ENCODE measurements at places on chromosomes 12 and 14.

DNA sequence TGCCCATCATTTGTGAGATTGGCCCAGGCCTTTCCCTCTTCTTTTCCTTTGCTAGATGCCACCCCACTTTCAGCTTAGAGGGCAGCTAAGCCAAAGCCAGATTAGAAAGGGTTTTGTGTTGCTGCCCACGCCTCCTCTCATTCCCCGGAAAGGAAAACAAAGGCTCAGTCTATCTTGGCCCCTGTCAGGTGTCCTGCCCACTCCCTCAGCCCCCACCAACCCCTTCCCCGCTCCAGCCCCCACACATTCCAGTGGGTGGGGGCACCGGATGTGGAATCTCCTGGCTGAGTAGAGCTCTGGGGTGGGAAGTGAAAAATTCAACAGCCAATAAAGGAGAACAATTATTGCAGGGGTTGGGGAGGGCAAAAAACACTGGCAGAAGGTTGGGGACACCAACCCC, 2.2 kb downstream of the BLOC1S1 start:
- no peak for DNase-seq

DNA sequence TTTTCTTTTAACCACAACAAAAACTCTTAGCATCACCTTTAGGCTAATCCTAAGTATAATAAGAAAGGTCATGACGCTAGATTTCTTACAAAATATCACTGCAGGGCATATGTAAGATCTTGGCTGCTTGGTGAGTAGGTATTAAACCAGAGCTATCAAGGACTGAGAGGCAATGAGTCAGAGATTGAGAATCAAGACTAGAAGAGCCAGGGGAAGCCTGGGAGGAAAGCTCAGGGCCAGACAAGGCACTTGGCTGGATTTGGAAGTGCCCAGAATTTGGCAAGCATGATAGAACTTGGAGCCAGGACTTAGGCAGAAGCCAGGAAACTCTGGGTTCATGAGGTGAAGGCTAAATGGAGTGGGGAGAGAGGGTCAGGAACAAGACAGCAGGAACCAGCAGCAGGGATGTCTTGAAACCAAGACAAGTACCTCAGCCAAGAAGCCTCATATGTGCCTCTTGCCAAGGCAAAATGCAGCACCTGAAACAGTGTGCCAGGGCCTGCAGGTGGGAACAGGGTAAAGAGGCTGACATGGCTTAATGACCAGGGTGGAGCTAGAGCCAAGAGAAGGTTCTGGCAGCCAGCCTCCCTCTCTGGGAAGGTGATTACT, 49.9 kb downstream of the PTHLH start:
- no peak for DNase-seq

GRCh38 chr12:26854031-26854390, 21.0 kb upstream of the ITPR2 start:
- DNase-seq: no peak

- DNase-seq: peak; percentile 97
Measured at GRCh38 chr12:120361506-120362208, 7.3 kb downstream of the MSI1 start.

- no peak for DNase-seq
Measured at GRCh38 chr14:100105357-100106169, 40.3 kb downstream of the EVL start.

- no peak for DNase-seq
Measured at GRCh38 chr14:103122947-103123633, at the start of gene TNFAIP2. TSS of gene TNFAIP2 (plus strand) at chr14:103123461. CDS start at chr14:103126458, 2,997 bp downstream.

- no peak for DNase-seq
Measured at GRCh38 chr14:93533842-93534241, 103.1 kb downstream of the UNC79 start.
